ENCODE measurements at places on chromosomes 2 and 18.

GRCh38 chr2:146572598-146572997 is 1272.2 kb upstream of the ACVR2A start:
- DNase-seq: no peak

DNA sequence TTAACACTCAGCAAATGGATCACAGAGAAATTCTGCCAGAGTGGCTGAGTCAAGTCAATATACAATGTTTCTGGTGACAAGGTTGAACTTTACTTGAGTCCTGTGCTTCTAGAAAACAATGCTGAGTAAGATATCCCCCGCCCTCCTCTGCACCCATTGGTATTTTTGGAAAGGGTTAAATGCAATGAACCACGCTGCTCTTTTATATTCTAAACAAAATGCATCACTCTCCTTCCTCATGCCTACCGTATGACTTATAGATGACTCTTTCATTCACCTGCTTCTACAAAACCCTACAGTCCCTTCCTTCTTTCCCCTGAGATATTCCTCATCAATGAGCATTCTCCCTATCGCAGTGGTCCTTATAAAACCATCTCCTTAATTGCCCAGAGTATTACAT is 168.8 kb downstream of the TXNL1 start:
- no peak for DNase-seq

- DNase-seq: no peak
These were observed 30.6 kb upstream of the EPC2 start for GRCh38 chr2:148614014-148614321.

- DNase-seq: no peak
These were observed 72.1 kb downstream of the TBR1 start for GRCh38 chr2:161488131-161488699.

DNA sequence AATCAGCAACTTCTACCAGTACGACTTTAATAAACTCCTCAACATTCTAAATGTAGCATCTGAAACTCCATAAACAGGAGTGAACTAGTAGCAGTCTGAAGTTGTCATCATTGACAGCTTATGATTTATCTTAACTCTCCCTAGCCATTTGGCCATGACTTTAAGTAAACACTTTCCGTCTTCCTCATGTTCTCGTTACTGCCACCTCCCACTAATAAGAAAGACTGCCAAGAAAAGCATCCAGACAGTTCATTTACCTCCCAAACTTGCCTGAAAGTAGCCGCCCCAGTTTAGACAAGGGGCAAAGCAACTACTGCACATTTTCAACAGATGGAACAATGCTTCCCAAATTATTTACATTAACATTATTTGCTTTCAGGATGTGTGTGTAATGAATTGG is 287.5 kb downstream of the OSR1 start:
- no peak for DNase-seq

DNA sequence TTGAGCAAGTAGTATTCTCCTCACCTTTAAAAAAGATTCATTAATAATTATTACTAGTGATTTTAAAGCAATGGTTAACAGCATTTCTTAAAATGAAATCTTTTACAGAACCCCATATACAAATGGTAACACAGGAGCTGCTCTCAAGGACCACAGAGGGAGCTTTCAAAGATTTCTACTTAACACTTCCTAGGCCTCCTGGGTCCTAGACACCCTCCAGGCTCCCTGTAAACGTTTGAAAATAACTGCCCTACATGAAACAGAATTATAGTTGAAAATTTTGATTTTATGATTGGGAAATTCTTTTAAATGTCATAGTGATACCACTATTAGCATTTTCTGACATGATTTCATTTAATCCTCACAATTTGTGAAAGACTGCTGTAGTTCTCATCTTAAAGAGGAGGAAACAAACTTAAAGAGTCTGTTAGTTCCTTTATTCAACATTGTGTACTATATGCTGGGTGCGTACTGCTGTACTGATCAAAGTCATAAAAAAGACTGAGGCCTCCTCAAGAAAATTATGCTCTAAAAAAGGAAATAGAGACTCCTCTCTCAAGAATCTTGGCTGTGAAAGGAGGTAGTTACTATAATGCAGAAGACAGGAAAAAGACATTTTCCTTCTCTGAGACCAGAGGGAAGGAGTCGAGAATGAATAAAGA is 10.6 kb downstream of the CUL3 start:
- no peak for DNase-seq

GRCh38 chr2:144686518-144687215 is 166.7 kb upstream of the ZEB2 start:
- DNase-seq: no peak

- DNase-seq: no peak
These were observed 24.3 kb downstream of the HEATR5B start for GRCh38 chr2:37059841-37060240.

DNA sequence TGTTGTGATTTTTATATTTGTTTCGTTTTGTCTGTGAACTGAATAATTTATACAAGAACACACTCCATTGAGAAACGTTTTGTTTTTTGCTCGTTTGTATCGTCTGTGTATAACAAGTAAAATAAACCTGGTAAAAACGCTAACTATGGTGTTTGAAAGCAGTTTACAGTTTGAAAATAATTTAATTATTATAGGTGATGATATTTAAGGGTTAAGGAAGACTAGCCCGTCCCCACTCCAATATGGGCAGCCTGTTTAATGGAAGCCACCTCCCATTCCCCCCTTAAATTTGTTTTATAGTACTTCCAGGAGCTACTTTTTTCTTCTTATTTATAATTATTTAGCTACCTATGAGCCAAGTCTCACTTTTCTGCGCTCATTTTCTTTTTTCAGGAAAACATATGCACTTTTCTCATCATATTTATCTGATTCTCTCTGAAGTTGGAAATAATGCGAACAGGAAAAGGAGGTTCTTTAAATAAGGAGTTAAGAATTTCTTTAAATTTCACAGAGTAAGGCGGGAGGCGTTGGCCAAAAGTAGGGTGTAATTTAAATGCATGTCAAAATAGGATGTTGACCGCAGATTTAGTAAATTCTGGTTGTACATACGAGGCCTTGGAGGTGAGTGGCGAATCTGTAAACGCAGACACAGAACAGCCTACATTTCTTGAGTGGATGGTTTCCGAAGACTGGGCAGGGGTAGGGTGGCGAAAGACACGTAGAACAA is 9.8 kb downstream of the TBR1 start:
- DNase-seq: no peak

DNA sequence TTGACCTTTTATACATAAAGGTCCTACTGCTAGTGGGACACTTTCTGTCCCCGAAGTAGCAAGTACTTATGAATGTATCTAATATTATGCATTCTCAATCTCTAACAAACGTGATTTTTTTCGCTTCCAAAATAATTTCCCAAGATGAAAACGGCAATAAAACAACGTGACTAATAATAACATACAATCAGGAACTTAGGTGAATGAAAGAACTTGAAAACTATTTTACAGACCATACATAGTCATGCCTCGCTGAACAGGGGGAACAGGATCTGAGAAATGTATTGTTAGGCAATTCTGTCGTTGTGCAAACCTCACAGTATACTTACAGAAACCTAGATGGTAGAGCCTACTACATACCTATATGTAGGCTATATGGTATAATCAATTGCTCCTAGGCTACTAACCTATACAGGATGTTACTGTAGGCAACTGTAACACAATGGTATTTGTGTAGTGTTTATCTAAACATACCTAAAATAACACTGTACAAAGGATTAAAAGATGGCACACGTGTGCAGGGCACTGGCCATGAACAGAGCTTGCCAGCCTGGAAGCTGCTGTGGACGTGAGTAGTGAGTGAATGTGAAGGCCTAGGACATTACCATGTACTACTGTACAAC is 2.5 kb downstream of the RTN4 start:
- DNase-seq: no peak

DNA sequence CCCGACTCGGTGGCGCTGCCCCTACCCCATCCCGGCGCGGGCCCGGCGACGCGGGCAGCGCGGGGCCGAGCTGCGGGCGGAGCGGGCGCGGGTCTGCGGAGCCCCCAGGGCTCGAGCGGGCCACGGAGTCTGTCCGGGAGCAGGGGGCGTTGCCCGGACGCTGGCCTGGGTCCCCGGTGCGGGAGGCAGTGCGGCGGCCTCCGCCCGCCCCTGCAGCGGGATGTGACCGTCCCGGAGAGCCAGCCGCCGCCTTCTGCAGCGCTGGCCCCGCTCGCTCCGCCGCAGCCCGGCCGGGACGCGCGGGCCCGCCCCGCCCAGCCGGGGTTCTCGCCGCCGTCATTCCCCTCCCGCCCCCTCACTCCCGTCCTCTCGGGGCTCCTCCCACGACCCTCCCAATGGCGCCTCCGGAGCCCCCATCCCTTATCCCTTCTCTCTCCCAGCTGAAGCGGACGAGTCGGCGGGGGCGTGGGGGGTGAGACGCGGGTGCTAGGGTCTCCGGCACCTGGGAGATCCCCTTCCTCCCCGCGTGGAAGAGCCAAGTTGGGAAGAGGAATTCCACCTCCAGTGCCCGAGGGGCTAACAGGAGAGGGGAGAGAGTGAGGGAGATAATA is at the start of gene FNDC4:
Gene FNDC4 (minus strand): TSS at position 257 of the 611 bp plus-strand sequence. CDS start 521 bp downstream, outside the sequence.
- DNase-seq: no peak

GRCh38 chr18:22457524-22457923 is 39.8 kb upstream of the CTAGE1 start:
- no peak for DNase-seq

DNA sequence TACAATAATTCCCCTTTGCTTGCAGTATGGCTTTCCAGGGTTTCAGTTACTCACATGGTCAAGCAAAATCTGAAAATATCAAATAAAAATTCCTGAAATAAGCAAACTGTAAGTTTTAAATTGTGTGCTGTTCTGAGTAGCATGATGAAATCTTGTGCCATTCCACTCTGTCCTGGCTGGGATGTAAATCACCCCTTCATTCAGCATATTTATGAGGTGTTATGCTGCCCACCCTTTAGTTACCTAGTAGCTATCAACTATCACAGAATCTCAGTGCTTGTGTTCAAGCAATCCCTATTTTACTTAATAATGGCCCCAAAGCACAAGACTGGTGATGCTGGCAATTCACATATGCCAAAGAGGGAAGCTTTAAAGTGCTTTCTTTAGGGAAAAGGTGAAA is 867.7 kb upstream of the NRXN1 start:
- no peak for DNase-seq

All from activated naive CD4-positive, alpha-beta T cell (primary cell).